ENCODE measurements at places on chromosomes 7 and 10.

DNA sequence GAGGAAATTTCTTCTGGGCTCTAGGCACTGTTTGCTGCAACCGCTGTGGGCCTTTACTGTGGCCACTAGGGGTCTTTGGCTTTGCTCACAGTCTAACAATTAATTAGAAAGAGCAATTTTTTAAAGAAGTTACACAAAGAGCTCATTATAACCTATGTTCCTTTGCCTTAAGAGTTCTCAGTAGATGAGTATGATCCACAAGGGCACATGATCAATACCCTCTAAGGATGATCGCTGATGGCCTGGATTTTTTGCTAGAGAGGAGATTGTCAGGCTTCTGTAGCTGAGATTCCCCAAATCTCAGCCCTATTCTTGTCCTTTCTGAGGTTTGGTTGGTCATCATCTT lies 80.8 kb upstream of the RHOBTB1 start:
- no peak for DNase-seq

GRCh38 chr7:28005847-28006231 lies 174.8 kb downstream of the JAZF1 start:
- no peak for DNase-seq

DNA sequence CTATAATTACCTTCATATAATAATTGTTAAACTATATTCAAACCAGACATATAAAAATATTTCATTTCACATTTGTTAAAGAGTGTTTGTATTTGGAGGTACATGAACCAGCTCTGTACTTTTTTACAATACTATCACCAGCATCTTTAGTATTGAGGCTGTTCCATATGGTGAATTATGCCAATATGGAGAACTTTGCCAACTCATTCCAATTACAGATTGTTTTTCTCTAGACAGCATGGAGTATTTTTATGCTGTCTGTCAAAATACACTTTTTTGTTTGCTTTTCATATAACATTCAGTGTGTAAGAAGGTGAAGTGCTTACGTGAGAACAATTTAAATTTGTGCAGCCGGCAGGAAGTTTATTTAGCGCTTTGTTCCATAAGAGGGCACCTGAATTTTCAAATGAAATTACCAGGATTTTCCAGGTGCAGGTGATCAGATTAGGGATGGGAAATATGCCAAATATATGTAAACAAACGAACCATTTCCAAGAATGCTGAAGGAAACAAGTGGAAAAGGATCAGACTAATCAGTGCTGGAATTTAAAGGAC lies 54.9 kb downstream of the SEMA3E start:
- DNase-seq, result no peak

- DNase-seq, result no peak
These were observed 1063.0 kb upstream of the AUTS2 start for GRCh38 chr7:68535266-68535665.

DNA sequence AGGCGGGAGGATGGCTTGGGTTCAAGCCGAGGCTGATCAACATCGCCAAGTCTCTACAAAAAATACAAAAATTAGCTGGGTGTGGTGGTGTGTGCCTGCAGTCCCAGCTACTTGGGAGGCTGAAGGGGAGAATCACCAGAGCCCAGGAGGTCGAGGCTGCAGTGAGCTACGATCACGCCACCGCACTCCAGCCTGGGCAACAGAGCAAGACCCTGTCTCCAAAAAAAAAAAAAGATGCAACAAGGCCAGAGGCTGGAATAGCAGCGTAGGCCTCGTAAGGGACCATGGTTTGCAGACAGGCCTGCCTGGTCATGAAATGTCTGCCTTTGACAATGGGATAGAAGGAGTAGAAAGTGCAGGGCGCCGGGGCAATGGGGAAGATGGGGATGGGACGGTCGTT lies 20.0 kb downstream of the PAPOLB start:
- DNase-seq, result no peak

GRCh38 chr7:75916259-75916658 lies 1.3 kb downstream of the POR start:
- DNase-seq, result no peak

GRCh38 chr10:31760674-31761081 lies 168.0 kb downstream of the ARHGAP12 start:
- no peak for DNase-seq

GRCh38 chr10:44102726-44103255 lies 282.1 kb downstream of the CXCL12 start:
- DNase-seq, result no peak

- no peak for DNase-seq
These were observed 84.3 kb downstream of the PRKAG2 start for GRCh38 chr7:151792636-151793035.

GRCh38 chr7:150990416-150991186 lies at the start of gene NOS3:
Gene NOS3 (plus strand): TSS chr7:150991017. CDS start chr7:150993804, 2,787 bp downstream.
- DNase-seq, result no peak

DNA sequence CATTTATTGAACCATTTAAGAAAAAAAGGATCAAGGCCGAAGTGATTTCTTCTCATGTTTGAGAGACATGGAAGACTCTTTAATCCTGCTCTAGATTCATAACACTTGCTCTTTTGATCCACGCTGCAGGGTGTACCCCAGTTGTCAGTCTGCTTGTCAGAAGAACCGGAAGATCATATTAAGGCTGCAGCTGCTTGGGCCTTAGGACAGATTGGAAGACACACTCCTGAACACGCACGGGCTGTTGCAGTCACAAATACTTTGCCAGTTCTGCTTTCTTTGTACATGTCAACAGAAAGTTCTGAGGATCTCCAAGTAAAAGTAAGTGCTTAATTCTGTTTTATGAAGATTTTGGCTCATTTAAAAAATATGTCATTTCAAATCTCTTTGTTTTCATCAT lies 46.3 kb downstream of the SPAG6 start:
- no peak for DNase-seq

GRCh38 chr7:31065021-31065593 lies 13.0 kb downstream of the ADCYAP1R1 start:
- DNase-seq, result no peak

- no peak for DNase-seq
These were observed 54.7 kb downstream of the SYPL1 start for GRCh38 chr7:106057204-106057961.

DNA sequence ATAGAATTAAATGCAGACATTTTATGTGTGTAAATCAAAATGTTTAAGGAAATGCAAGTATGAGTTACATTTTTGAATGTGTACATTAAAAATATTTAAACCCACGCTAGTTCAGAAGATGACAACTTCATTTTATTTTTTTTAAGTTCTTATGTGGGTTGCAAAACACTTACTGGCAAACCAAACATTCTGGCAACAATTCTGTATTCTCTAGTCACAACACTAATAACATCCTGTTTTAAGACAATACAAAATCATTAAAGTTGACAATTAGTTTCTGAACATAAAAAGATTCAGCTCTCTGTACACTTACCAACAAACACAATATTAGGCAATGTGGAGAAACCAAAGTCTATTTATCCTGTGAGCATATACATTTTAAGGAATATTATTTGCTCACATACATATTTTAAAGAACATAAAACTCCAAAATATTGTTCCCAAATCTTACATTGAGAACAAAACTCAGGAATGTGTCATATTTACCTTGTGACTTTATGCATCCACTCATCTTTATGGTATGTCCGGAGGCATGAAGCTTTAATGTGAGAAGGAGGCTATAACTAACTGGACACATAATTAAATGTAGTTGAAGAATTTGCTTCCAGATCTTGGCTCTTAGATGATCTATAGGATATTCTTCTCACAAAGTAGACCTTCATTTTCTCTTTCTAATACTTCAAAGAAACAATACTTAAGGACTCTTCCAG lies 134.7 kb downstream of the DGKB start:
- DNase-seq, result no peak

Data from activated T-cell treated with anti-CD3 and anti-CD28 coated beads for 4 hours (primary cell).